KG1 (cell line): ENCODE measurements at places on chromosomes 2 and 18.

- no peak for DNase-seq
These were observed at the start of gene SLC25A52 for GRCh38 chr18:31760695-31761094. Gene SLC25A52 (minus strand): TSS chr18:31760880. CDS start chr18:31760661, 219 bp downstream.

DNA sequence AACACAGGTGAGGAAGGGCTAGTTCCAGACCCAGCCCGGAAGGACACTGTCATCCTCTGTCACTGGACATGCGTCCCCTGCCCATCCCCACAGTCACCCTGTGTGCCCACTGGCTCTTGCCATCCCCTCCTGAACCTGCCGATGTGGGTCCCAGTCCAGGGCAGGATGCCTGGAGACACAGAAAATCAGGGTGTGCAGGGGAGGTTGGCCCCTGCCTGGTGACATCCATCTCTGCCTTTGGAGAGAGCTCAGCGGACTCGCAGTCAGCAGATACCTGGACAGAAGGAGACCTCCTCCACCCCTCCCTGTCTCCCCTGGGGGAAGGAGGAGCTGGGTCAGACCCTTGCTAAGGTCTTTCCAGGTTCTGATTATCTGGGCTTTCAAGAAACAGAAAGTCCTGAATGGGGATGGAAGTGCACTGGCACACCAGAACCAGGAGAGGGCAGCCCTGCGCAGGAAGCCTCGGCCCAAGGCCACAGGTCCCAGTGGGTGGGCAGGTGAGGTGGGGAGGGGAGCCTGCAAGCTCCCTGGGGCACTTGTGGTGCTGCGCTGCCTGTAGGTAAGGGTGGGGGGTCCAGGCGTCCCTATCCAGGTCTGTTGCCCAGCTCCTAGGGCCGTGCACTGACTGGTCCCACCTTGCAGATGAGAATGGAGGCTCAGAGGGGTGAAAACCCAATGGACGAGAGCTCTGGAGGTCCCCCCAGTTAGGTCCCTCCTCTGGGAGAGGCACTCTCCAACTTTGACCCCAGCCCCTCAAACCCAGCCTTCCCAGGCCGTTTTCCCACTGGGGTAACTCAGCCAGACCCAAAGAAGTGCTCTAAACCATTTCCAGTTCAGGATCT, 9.7 kb upstream of the OTOS start:
- DNase-seq, result no peak

GRCh38 chr18:35991696-35992095, 19.2 kb downstream of the RMP24 start:
- DNase-seq, result no peak

- no peak for DNase-seq
These were observed 57.7 kb upstream of the ST6GAL2 start for GRCh38 chr2:106943468-106944200.

DNA sequence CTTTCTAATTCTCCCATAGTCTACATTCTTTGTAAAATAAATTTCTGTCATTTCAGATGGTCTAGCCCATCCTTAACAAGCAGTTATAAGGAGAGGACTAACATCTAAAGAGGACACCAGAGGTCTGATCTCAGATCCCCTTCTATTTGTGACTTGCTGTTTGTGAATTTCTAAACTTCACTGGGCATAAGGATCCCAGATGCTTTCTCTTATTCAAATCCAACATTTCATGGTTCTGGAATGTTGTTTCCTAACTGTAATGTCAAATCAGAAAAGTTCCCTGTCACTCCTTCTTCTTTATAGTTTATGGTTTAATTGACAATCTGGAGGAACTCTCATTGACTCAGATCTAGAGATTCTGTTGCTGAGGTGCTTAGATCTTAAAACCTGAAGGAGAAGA, 430.2 kb downstream of the MEIS1 start:
- DNase-seq, result no peak

- DNase-seq, result no peak
These were observed 146.5 kb upstream of the MMADHC start for GRCh38 chr2:149733936-149734685.

DNA sequence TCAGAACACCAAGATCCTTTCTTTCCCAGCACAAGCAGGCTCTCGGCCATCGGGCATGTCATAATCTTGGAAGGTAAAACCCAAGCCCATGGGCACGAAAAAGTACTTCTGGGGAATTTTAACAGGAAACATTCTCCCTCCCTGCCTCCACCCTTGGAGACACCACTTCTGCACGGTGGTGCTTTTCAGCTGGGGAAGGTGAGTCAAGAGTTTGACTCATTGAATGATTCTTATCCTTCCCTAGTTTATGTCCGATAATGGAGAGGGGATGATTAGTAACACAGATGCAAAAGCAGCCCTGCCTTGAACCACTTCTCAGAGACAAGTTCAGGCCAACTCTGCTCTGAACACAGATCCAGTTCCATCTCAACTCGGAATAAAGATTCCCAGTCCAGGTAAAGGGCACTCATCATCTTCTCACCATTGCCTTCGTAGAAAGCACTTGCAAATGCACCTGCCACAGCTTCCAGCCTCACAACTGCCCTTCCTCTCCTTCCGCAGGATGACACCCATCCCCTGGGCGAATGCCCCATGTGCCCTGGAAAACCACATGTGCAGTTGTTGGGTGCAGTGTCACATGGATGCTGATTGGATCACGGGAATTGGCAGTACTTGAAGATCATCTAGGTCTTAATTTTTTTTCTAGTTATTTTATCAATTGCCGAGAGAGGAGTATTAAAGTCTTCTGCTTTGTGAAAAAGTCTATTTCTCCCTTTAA, 136.2 kb downstream of the PXDN start:
- no peak for DNase-seq

- no peak for DNase-seq
These were observed 90.9 kb upstream of the STON1 start for GRCh38 chr2:48439102-48439501.

DNA sequence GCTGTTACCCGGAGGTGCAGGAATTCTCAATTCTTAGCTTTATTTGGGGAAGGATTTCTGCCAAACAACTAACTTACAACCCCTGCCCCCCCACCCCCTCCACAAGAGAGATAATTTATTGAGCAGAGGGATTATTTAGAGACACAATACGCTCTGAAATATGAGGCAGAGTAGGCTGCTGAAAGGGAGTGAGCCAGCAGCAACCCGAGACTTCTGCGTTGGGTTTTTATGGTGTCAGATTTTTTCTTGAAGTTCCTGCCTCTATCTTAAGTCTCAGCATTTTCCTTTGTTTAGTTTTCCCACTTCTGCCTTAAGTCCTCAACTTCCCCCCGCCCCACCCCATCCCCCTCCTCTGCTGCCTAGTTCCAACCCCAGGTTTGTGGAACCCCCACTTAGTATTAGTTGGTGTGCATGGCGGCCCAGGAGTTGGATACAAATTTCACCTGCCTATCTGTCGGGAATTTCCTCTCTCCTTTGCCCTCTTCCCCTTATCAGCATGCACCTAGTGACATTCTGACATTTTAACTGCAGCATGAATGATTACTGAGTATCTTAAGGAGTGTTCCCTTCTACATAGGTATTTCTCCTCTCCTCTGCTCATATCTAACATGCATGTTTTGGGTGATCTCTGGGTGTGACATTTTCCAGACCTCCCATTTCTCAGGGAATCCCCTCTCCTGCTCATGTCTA, 1635.9 kb upstream of the LRRTM1 start:
- no peak for DNase-seq

DNA sequence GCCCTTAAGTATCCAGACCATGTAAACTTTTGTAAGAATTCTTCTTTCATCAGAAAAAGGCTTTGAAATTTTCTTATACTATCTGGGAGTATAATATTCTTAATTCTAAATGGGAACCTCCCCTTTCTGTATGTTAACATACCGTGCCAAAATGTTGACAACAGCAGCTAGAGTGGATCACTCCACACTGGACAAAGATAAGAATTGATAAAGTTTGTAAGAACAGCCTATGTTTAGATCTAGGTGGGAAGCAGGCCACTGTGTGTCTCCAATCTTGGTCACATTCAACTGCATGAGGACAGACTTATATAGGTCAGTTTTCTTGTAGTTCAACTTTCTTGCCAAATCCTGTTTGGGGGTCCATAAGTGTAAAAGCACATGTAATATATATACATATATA, 235.7 kb downstream of the RPIA start:
- no peak for DNase-seq

GRCh38 chr2:96135171-96135570, 3.1 kb downstream of the ASTL start:
- no peak for DNase-seq

DNA sequence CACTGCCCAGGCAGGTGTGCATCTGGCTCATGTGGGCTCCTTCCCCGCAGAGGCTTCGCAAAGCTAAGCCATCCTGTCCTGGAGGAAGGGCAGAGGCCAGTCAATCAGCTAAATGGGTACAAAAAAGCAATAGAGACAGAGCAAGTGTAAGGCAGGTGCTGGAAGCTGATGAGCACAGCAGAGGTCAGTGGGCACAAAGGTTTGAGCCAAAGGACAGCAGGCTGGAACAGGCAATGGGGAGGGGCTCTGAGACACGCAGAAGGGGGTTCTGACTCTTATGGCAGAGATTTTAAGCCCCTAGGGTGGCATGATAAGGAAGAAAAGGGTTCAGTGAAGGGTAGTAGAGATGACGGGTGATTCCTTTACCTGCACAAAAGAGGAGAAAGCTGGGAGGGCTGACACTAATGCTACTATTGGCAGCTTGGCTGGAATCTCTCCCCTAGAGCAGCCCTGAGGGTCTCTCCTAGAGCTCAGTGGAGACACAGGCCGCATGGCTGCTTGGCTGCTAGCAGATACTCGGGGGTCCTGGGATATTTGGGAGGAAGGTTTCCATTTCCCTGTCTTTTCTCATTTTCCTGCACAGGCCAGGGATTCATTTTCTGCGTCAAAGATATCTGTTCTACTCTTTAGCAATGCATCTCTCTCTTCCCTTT, 132.4 kb downstream of the MYCN start:
- no peak for DNase-seq

- DNase-seq, result no peak
These were observed 14.6 kb upstream of the NPPC start for GRCh38 chr2:231940795-231941194.

DNA sequence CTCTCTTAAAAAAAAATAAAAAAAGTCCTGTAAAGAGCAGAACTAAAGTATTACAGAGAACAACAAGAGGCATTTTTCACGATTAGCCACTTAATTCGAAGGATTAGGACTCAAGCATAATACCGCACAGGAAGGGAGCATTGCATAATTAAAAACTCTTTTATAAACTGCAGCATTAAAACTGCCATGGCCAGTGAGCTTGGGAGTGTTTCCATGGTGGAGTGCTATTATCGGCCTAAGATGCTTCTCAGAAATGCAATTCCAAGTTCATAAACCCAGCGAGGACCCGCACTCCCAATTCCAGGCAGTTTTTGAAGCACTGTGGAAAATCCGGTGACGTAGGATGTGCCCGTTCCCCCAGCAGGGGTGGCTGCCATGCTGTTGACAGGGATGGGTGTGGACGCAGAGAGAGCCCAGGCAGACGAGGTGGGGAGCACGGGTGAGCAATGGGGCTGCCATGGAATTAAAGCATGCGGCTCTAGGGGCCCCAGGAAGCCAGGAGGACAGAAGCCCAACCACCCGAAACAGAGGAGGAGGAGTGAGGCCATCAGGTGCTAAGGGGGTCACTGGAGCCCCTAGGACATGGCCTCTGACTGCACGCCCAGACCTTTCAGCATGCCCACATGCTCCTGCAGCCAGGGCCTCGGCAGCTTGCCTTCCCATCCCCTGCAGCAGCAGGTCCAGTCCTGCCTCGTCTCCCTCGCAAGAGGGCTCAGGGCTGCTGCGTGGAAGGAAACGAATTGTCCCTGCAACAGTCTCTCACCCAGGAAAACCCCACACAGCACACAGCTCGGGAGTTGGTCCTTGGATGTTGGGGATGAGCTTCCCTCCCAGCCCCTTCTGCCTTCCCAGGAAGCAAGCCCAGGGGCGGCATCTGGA, 233.4 kb downstream of the NDUFA10 start:
- DNase-seq, result no peak

DNA sequence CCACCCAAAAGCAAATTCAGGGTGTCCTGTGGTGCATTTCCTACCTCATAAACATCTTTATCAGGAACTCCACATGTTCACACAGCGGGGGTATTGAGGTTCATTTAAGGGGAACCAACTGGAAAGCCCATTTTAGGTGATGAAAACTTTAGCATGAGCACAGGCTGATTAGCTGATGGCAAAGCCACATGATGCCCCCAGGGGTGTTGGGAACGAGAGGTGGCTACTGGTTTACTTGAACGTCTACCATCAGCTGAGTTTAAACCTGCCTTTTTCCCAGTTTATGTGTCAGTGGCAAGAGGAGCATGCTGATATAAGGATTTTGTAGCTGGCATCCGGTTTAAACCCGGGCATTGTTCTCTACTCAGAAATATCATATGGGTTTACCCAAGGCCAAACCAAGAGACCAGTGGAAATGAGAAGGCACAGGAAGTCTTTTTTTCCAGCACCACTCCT, 54.5 kb upstream of the UPP2 start:
- no peak for DNase-seq

DNA sequence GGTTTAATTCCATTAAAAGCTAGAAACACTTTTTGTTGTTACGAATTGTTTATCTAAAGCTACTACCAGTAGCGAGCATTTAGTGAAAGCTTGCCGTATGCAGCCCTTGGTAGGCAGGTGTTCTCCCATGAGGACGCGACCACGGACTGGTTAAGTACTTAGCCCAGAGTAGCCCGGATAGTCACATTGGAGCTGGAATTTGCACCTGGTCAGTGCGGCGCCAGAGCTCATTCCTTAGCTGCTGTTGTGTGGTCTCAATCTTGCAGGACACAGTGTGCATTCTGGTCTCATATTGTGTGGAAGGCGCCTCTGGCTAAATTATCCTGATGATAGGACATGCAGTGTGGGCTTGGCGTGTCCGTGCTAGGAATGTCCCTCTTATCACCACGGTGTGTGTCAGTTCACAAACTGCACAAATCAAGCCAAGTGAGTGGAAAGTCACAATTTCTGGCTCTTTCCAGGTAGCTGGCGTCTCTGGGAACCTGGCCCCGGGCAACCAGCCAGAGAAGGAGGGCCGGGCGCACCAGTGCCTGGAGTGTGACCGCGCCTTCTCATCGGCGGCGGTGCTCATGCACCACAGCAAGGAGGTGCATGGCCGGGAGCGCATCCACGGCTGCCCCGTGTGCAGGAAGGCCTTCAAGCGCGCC, 133.3 kb downstream of the ZNF236 start:
- no peak for DNase-seq

DNA sequence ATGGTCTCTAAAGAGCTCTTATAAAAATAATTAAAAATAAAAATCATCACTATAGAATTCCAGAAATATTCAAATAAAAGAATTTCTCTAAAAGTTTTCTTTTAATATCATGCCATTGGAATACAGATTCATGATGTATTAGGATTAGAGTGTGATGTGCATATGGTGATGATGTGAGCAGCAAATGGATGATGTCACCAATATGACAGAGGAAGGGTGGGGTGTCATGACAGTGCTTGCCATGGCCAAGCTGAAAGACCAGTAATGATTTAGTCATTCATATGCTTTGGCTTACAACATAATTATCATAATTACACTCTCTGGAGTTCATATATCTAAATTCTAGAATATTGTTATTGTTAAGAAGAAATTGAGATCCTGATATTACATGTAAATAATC, 27.4 kb upstream of the TTC32 start:
- DNase-seq, result no peak

GRCh38 chr2:48551548-48551947, 21.6 kb downstream of the STON1 start:
- DNase-seq, result no peak

GRCh38 chr2:8661736-8662135, 20.1 kb upstream of the ID2 start:
- DNase-seq, result no peak

GRCh38 chr2:8115966-8116365, 565.9 kb upstream of the ID2 start:
- no peak for DNase-seq
